ENCODE measurements at places on chromosomes 11 and 22.

- H3K27me3 ChIP-seq, result no peaks in the 10 kb centered on the region
- H3K27ac ChIP-seq, result no peak overlapping the region
- no peak overlapping the region for H3K4me3 ChIP-seq
- H3K36me3 ChIP-seq, result no peaks in the 10 kb centered on the region
- no peak for DNase-seq
- H3K4me1 ChIP-seq, result peaks cover 18% of the 10 kb centered on the region
Observed at GRCh38 chr11:14067686-14068085, 105.2 kb downstream of the SPON1 start.

DNA sequence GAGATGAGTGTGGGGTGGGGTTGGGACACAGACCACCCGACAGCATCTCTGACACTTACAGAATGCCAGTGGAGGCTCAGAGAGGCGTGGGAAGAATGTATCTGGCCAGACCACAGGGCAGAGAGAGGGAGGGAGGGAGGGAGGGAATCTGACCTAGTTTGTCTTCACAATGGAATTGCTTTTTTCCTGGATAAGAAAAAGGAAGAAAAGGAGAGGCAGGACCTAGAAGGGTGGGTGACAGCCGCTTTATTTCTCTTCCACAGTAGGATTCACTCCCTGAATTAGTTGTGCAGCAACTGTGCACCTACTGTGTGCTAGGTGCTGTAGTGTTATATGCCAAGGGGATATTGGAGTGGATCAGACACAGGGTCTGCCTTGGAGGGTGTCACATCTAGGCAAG lies 3.7 kb downstream of the KCNK4 start:
- no peaks in the 10 kb centered on the region for H3K36me3 ChIP-seq
- H3K27me3 ChIP-seq, result peaks cover 78% of the 10 kb centered on the region
- DNase-seq, result no peak
- H3K27ac ChIP-seq, result no peak overlapping the region

DNA sequence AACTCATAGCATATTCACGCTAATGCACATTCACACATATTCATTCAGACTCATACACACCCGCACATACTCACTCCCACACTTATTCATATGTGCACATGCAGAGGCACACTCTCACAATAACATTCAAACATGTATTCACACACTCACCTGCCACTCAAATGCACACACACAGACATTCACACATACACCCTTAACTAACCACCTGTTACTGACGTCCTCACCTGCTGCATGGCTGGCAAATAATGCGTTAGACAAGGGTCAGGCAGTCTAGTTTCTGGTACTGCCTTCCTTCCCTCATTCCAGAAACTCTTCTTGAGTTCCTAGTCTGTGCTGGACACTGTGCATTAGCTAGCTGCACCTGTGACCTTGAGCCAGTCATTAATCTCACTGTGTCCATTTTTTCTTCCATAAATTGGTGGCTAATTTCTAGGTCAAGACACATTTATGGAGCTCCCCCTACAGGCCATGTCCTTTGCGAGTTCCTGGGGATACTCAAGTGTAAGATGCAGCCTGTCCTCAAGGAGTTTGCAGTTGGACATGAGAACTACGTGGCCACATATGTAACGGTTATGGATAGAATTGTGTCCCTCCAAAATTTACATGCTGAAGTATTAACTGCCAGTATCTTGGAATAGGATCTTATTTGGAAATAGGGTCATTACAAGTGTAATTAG lies 34.5 kb upstream of the SEZ6L start:
- no peaks in the 10 kb centered on the region for H3K4me1 ChIP-seq
- no peak overlapping the region for H3K27ac ChIP-seq
- H3K36me3 ChIP-seq, result no peaks in the 10 kb centered on the region
- H3K4me3 ChIP-seq, result no peak overlapping the region
- peaks cover 3% of the 10 kb centered on the region for H3K27me3 ChIP-seq

DNA sequence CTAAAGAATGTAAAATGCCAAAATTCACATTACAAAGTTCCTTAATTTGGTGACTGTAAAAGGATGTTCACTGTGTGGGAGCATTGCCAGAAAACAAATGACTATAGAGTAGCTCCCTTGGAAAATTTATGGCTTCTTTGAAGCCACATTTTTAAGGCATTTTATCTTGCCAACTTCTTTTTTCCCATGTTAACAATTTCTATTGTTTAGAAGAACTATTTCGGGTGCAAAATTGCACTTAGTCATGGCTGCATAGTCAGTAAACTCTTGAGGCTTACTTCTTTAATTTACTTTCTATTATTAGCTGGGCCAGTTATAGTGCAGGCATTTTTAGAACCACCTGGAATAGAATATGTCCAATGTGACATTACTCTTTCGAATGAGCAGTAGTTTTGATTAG lies 515.3 kb downstream of the JRKL start:
- no peak overlapping the region for H3K27ac ChIP-seq
- no peak for DNase-seq
- no peaks in the 10 kb centered on the region for H3K27me3 ChIP-seq
- no peaks in the 10 kb centered on the region for H3K36me3 ChIP-seq
- H3K4me3 ChIP-seq, result no peak overlapping the region

- no peak for DNase-seq
- peaks cover 58% of the 10 kb centered on the region for H3K4me1 ChIP-seq
- peaks cover 2% of the 10 kb centered on the region for H3K27me3 ChIP-seq
- H3K4me3 ChIP-seq, result no peak overlapping the region
Observed at GRCh38 chr11:69295079-69295994, 1.4 kb downstream of the MYEOV start.

DNA sequence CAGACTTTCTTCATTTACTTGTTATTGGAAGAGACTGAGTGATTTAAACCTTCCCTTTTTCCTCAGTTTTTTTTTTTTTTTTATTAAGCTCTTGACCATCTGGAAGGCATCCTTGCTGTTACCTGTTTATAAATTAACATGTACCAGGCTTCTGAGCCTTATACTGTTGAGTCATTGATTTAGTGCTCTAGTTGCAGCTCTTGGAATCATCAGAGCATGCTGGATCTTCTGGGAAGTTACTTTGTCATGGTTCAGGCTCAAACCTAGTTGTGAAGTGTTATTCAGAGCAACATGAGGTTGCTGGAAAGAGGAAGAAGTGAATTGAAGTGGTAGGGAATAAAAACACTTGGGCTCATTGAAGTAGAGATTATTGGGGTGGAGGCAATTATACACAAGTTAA lies 6.3 kb downstream of the ZDHHC5 start:
- peaks cover 52% of the 10 kb centered on the region for H3K36me3 ChIP-seq
- H3K27me3 ChIP-seq, result no peaks in the 10 kb centered on the region
- H3K4me3 ChIP-seq, result no peak overlapping the region
- peak overlapping the region; percentile 33 for H3K27ac ChIP-seq

Measured in activated naive CD8-positive, alpha-beta T cell treated with anti-CD3 and anti-CD28 coated beads, Interleukin-2, amount 50 U/mL, for 24 hours (primary cell).